ENCODE measurements at places on chromosomes 1 and 21.

GRCh38 chr21:16195538-16195910, 465.7 kb downstream of the USP25 start:
- DNase-seq, result no peak

DNA sequence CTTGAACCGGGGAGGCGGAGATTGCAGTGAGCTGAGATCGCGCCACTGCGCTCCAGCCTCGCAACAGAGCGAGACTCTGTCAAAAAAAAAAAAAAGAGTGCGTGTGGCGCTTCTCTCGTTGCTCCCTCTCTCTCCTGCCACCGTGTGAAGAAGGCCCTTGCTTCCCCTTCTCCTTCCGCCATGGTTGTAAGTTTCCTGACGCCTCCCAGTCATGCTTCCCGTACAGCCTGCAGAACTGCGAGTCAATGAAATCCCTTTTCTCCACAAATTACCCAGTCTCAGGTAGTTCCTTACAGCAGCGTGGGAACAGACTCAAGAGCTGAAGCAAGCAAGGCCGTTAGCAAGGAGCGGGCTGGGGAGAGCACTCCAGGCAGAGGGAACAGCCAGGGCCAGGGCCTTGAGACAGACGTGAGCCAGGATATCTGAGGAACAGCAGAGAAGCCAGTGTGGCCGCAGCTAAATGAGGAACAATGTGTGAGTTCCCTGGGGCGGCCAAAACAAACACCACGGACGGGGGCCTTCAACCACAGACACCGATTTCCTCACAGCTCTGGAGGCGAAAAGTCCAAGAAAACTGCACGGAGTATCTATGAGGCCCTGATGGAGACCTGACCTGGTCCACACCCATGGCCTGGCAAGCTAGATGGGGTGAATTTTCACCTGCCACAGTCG, 54.2 kb upstream of the ETS2 start:
- no peak for DNase-seq

DNA sequence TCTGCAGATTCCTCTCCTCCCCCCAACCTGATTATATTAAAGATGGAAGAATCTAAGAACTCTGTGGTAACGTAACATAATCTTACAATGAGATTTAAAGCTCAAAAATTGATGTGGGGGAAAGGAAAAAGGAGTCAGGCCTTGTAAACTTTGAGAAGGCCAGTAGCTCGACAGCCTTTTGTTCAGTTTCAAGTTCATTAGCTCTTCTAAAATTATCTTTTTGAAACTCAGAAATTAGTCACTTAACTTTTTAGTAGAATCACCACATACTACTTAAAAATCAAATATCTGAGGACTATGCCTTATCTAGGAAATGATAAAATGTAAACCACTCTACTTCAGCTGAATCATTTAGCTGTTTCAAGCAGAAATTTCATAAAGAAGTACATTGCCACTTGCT, 996.2 kb downstream of the AMY1C start:
- DNase-seq, result no peak

GRCh38 chr1:23601135-23601967, 42.0 kb upstream of the ID3 start:
- DNase-seq, result peak; percentile 69

GRCh38 chr21:45931397-45931969, 50.1 kb upstream of the COL6A1 start:
- no peak for DNase-seq

DNA sequence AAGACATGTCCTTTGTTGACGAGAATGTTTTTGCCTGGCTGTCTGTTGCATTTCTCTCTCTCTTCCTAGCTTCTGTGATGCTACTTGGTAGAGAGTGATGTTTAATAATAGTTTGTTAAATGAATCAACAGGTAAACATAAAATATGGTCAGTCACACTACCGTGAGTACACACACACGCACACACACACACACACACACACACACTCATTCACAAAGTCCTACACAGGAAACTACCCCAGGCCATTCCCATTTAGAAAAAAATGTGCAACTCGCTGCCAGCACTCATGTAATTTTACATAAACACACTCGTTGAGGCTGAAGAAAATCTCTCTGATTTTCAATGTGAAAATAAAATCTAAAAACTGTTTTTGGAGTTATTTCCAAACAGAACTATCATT, 38.7 kb downstream of the RUNX1 start:
- DNase-seq, result no peak

GRCh38 chr1:53365437-53366063, 37.7 kb upstream of the LRP8 start:
- DNase-seq, result no peak
